ENCODE measurements at places on chromosomes 7 and 10.

DNA sequence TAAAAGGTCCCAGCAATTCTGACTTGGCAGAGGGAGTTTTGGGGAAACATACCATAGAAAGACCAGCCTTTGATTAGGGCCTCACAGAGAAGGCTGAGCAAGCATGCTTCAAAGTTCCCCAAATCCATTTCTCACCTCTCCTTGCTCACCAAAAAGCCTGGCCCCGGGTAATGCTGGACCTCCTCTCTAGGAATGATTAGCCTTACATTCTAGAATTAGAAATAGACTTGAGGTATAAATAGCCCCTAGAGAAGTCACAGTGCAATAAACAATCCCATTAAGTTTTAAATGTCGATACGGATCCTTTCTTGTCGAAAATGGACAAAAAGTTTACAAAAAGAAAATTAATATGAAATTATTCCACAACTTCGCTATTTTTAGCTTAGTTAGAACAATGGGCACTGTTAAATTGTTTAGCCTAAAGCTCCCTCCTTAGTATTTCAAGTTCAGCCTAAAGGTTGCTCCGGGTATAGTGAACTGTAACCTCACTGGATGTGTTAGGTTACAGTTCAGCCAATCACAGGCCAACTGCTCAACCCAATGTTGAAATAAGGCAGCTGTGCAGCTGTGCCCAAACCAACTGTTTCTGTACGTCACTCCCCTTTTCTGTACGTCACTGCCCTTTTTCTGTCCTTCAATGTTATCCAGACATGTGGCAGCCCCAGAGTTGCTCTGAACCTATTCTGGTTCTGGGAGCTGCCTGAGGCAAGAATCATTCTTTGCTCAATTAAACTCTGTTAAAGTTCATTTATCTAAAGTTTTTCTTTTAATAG lies 7.9 kb upstream of the GSDME start:
- no peak for DNase-seq

GRCh38 chr7:158283016-158283974 lies 304.3 kb downstream of the PTPRN2 start:
- DNase-seq = no peak

GRCh38 chr7:2393706-2394105 lies 9.7 kb upstream of the CHST12 start:
- DNase-seq = no peak

- no peak for DNase-seq
These were observed 11.3 kb upstream of the ATXN7L1 start for GRCh38 chr7:105887569-105888189.

GRCh38 chr10:110547139-110547761 lies 20.2 kb upstream of the SMC3 start:
- DNase-seq = no peak

GRCh38 chr7:158931804-158932298 lies 75.5 kb downstream of the DYNC2I1 start:
- no peak for DNase-seq

Data from stimulated activated naive CD4-positive, alpha-beta T cell (primary cell).